Hematopoietic multipotent progenitor cell treated with erythropoietin and hydrocortisone succinate and interleukin-3 and kit ligand, for 6 days (in vitro differentiated cells): ENCODE measurements at places on chromosomes 5 and 9.

DNA sequence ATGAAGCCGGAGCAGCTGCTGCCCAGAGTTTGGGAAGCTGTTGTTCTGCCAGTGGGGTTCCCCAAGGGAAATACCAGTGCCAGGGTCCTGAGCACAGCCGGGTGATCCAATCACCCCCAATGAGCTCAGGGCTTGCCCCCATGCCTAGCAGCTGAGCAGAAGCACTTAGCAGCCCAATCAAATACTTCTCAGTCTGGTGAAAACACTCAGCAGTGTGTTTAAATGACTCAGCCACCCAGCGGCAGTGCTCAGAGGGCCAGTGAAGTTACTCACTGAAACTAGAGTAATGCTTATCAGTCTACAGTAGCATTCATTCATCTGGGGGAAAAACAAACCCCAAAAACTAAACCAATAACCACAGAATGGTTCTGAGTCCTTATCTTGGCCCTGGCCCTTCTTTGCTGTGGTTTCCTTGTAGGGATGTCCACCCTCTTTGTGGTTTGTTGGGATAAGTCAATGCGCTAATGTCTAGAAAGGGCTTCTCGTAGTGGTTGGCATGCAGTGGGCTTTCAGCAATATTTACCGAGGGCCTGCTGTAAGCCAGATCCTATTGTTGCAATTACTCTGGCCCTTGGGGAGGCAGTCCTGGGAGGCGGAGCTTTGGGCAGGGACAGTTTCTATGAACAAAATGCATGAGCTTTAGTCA is 43.1 kb downstream of the LHX2 start:
- DNase-seq: peak; percentile 92

DNA sequence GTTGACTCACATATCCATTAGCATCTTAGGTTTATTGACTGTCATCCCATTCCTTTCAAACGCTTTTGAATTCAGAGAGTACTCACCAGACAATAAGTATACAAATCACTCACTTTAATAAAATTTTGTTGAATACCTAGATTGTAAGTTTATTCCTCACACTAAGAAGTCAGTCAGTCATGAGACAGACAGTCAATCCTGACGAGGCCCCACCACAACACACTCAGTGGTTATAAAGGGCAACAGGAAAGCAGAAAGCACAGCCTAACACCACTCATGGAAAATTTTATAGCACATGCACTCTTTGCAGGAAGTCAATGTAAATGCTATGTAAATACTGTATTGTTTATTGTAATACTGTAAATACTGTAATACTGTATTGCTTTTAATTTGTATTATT is 176.3 kb upstream of the PTGER4 start:
- DNase-seq: no peak

- DNase-seq: no peak
Observed at GRCh38 chr9:92774274-92774673, 9.6 kb upstream of the BICD2 start.

GRCh38 chr9:135498381-135499126 is 1.9 kb upstream of the MRPS2 start:
- no peak for DNase-seq

GRCh38 chr5:142685418-142686209 is at the start of gene FGF1:
Gene FGF1 (minus strand): TSS chr5:142686090. CDS start chr5:142614127, 71,963 bp downstream.
- DNase-seq: no peak
